ENCODE measurements at places on chromosomes 7 and 10. TPM values are rescaled to one million over a fixed set of nuclear protein-coding genes. Genes with fewer than 3 reads are reported as not detected.

The SERPINE1 gene
- total RNA-seq: 7.4 TPM

GRCh38 chr7:151188252-151188542 lies 1.1 kb upstream of the ASB10 start:
- DNase-seq: no peak

DNA sequence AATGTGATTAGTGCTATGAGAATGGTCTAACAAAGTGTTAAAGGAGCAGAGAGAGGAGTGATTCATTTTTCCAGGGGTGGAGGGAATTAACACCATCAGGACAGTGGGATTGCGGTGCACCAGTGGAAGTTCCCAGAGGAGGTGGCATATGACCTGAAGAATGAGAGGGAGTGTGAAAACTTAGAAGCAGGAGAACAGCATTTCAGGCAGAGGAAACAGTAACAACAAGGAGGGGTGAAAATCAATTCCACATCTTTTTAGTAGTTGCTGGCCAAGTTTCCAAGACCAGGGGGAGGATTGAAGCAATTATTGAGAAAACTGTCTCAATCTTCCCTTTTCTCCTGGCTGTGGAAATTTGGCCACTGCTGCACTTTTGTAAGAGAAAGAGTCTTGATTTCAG lies 23.7 kb upstream of the CCDC172 start:
- DNase-seq: no peak

GRCh38 chr10:128875956-128876736 lies 590.9 kb upstream of the MGMT start:
- no peak for DNase-seq

The TMEM130 gene
- not detected for total RNA-seq

The AKR1B1 gene
- 57.4 TPM for total RNA-seq

- no peak for DNase-seq
These were observed 836 bp downstream of the KMT2E start for GRCh38 chr7:105014693-105015389.

The LIPF gene
- not detected for total RNA-seq

The CNPY1 gene
- not detected for total RNA-seq

- DNase-seq: no peak
These were observed 162.2 kb downstream of the TFEC start for GRCh38 chr7:115868369-115868768.

- no peak for DNase-seq
These were observed 590.4 kb upstream of the PFKP start for GRCh38 chr10:2476812-2477553.

The LRRC4 gene
- total RNA-seq: 3.2 TPM

DNA sequence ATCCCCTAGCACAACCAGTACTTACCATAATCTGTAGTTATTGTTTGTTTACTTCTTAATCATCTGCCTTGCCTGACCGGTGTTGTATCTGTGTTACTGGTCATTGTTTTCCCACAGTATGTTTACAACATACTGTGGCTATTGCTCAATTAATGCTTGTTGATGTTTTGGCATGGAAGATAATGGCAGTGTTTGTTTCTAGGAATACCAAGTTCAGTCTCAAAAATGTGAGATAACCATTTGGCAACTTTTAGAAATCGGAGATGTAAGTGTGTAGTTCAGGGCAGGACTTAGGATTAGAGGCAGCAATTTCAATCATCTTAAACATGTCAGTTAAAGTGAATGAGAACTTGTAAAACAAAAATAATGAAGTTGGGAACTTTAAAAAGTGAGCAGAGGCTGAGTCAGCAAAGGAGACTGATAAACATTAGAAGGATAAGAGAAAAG lies 8.2 kb downstream of the MINDY3 start:
- DNase-seq: no peak

The MYOZ1 gene
- total RNA-seq: 0.80 TPM

- no peak for DNase-seq
These were observed 7.1 kb downstream of the NUDT1 start for GRCh38 chr7:2248984-2249694.

GRCh38 chr10:106355450-106355849 lies 809.1 kb downstream of the SORCS1 start:
- no peak for DNase-seq

GRCh38 chr10:52100011-52100547 lies 214.0 kb upstream of the DKK1 start:
- DNase-seq: no peak

- no peak for DNase-seq
These were observed 15.2 kb upstream of the FZD1 start for GRCh38 chr7:91248996-91249395.

The BTBD16 gene
- 0.29 TPM for total RNA-seq

The UTF1 gene
- total RNA-seq: not detected

- DNase-seq: no peak
These were observed 170.9 kb downstream of the POLR1F start for GRCh38 chr7:19537942-19538401.

The ERVW-1 gene
- total RNA-seq: not detected

DNA sequence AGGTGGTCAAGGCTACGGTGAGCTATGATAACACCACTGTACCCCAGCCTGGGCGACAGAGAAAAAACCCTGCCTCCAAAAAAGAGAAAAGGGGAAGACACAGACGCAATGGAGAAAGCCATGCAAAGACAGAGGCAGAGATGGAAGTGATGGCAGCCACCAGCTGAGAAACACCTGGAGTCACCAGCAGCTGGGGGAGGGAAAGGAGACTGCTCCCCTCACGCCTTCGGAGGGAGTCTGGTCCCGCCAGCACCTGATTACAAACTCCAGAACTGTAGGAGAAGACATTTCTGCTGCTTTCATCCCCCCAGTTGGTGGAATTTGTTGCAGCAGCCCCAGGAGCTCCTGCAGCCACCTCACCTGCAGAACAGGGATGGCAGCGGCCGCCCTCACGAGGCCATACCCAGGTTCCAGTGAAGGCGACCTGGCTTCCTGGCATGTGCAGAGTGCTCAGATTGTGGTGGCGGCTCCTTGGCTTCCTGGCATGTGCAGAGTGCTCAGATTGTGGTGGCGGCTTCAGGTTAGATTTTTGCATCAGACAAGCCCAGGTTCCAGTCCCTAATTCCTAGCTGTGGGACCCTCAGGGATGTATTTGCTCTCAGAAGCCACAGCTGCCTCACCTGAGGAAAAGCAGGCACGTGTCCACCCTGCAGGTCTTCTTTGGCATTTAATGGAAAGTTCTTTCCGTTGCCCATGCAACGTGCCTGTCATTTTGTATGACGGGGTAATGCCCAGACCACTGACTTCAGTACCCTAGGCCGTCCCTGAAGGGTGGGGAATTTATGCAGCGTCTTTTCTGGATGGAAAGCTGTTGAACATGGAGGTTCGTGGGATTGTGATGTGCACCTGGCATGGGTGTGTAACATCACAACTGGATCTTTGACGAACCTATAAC lies 182.9 kb downstream of the EBF3 start:
- no peak for DNase-seq

DNA sequence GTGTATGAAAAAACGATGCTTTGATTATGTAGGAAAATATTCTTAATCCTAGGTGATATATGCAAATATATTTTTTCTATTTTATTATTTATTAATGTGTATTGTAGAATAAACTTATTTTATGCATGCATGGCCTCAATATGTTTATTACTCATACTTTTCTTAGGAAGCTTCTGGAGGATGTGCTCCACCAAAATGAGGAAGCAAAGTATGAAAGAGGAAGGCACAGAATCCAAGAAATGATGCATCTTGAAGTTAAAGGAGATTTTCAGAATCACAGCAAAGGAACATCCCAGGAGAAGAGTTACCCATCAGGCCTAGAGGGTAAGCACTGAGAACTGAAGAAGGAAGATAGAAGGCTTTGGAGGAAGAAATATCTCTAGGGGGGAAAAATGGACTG lies 35.0 kb upstream of the MRPS16 start:
- DNase-seq: no peak

- no peak for DNase-seq
These were observed 107.2 kb downstream of the RUNDC3B start for GRCh38 chr7:87735360-87735759.

The OPALIN gene
- not detected for total RNA-seq

Measured in breast epithelium (tissue), 4 donors.